Esophagus (tissue), 2 donors: ENCODE measurements at places on chromosomes 6 and 20. TPM values are rescaled to one million over a fixed set of nuclear protein-coding genes. Genes with fewer than 3 reads are reported as not detected.

The SLC16A10 gene
- 0.41 TPM for polyA plus RNA-seq

The ARFGAP1 gene
- polyA plus RNA-seq: 33.3 TPM

The MROH8 gene
- polyA plus RNA-seq: 0.69 TPM

The WFDC10B gene
- 0.07 TPM for polyA plus RNA-seq

The MARCKS gene
- 27.9 TPM for polyA plus RNA-seq

The FAM162B gene
- polyA plus RNA-seq: 1.6 TPM

The E2F1 gene
- 6.7 TPM for polyA plus RNA-seq

The OR11A1 gene
- polyA plus RNA-seq: not detected

The PPP1R16B gene
- 1.5 TPM for polyA plus RNA-seq

The POFUT1 gene
- 7.8 TPM for polyA plus RNA-seq

The SLC25A27 gene
- 25.0 TPM for polyA plus RNA-seq

The PACSIN1 gene
- 0.04 TPM for polyA plus RNA-seq

The LAMP5 gene
- polyA plus RNA-seq: 0.01 TPM

The BAK1 gene
- polyA plus RNA-seq: 20.4 TPM

The CALHM6 gene
- polyA plus RNA-seq: 2.9 TPM

The C6orf89 gene
- 12.9 TPM for polyA plus RNA-seq
